ENCODE measurements at places on chromosomes 2 and 18.

GRCh38 chr2:138922973-138923563 is 142.9 kb upstream of the NXPH2 start:
- DNase-seq: no peak

DNA sequence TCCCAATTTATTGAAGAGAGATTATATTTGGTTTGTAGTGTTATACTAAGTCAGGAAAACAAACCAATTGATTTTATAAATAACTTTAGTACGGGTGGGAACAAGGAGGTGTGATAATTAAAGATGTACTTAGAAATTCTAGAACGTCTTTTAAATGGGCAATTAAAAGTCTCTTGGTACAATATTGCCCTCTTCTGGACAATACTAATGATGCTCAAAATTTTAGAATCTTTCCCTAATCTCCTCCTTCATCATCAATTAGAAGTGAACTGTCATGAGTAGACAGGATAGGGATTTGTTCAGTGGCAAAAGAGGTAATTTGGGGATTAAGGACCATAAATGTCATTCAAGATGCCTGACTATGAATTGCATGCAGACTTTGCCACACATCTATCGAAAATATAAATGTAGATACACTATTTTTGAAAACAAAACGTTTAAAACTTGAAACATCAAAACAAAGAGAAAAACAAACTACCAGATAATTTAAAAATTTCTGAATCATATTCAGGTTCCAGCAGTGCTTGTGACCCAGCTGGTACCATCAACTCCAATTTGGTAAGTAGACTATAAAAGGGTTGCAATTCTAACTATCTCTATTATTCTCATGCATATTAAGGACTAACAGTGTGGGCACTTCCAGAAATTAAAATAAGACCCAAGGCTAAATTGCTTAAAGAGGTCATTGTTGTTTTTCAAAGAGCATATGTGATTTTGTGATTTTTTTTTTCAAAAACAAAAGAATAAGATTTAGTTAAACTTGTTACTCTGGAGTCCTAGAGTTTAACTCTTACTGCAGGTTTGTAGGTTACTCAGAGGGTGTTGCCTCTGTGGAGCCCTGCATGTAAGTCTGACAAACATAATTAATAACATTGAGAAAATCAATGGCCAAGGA is 123.5 kb downstream of the LAMA3 start:
- no peak for DNase-seq

DNA sequence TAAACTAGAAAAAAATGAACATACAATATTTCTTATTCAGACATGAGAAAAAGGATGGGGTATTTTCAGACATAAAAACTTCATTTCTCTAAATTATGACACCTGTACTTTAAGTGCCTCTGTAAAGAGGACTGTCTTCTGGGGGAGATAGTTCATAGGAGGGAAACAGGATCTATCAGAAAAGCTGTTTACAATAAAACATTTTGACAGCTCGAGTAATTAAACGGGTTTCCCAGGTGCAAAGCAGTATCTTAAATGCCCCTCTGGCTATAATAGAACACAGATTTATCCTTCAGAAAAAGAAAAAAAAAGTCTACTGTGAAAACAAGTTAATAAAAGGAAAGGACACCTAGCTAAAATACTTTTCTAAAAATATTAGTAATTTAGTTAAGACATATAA is 311.4 kb upstream of the UBE2E3 start:
- DNase-seq: no peak

- no peak for DNase-seq
These were observed 54.3 kb upstream of the AGPS start for GRCh38 chr2:177338177-177338721.

- no peak for DNase-seq
These were observed 140.3 kb downstream of the TCF4 start for GRCh38 chr18:55447672-55448018.

GRCh38 chr2:187985195-187985594 is 306.5 kb upstream of the GULP1 start:
- no peak for DNase-seq
